ENCODE measurements at places on chromosomes 11 and 22.

- no peak for DNase-seq
Observed at GRCh38 chr22:20962491-20962945, 4.5 kb upstream of the AIFM3 start.

DNA sequence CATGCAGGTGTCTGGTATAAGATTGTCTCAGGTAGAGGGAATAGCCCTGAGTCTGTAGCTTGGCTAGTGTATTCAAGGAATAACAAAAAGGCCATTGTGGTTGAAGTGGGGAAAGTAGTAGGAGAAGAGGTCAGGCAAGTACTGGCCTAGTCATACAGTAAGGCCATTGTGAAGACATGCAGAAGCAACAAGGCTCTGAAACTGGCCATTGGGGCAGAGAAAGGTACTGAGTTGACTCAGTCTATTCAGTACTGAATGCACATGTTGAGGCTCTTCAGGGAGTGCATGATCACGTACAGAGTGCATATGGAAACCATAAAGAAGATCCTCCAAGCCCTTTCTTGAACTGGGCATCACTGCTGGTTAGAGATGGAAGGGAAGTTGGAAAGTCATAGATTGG is 477.6 kb downstream of the SOX6 start:
- DNase-seq: no peak

DNA sequence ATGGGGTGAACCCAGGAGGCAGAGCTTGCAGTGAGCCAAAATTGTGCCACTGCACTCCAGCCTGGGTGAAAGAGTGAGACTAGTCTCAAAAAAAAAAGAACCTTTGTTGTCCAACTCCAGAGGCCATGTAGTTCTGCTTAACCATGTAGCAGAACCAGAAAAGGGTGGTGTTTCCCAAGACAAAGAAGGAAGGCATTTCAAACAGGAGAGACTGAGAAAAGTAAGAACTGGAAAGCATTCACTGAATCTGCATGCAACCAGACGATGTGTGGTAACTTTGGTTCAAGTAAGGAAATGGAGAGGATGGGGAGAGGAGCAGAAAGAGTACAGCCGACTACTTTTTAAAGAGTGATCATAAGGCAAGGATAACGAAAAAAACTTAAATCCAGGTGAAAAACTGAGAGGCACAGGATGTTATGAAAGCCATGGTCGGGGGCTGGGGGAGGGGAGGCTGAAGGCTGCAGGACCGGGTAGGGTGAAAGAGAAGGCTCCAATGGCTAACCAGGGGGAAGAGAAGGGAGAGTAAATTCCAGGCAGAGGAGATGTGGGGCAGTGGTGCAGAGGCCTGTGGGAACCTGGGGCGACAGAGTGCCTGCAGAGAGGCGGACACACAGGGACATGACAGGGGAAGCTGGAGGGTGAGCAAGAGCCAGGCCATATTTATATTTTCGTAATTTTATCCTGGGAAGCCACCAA is 48.8 kb downstream of the MAPK1 start:
- DNase-seq: no peak

DNA sequence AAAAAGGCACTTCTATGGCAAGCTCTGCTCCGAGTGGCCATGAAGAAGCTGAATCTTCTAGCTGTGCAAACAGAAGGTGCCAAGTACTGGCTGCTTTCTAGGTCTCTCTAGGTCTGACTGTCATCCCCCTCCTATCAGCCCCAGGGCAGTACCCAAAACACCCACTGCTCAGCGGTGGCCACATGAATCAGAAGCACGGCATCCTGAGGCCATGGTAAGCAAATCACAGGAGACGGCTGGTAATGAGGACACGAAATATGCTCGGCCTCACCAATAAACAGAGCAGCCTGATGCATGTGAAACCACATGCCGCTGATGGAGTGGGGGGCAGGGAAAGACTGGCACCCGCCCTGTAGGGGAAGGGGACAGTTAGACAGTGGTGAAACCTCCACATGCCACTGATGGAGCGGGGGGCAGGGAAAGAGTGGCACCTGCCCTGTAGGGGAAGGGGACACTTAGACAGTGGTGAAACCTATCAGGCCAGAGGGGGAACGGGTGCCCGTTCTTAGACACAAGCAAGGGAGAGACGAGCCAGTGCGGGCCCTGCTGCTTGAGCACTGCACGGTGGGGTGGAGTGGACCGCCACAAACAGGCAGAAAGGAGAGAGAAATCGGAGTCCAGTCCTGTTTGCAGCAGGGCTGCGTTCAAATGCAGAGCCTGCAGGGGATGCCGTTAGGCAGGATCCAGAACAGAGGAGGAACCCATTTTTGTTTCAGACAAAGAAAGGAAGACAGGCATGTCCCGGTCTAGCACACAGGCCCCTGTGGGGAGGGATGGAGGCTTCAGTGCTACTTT is 29.9 kb upstream of the MOB2 start:
- DNase-seq: no peak

GRCh38 chr11:9030601-9031000 is 26.8 kb upstream of the NRIP3 start:
- no peak for DNase-seq

- DNase-seq: no peak
Observed at GRCh38 chr22:47548953-47549740, 786.7 kb downstream of the TBC1D22A start.

DNA sequence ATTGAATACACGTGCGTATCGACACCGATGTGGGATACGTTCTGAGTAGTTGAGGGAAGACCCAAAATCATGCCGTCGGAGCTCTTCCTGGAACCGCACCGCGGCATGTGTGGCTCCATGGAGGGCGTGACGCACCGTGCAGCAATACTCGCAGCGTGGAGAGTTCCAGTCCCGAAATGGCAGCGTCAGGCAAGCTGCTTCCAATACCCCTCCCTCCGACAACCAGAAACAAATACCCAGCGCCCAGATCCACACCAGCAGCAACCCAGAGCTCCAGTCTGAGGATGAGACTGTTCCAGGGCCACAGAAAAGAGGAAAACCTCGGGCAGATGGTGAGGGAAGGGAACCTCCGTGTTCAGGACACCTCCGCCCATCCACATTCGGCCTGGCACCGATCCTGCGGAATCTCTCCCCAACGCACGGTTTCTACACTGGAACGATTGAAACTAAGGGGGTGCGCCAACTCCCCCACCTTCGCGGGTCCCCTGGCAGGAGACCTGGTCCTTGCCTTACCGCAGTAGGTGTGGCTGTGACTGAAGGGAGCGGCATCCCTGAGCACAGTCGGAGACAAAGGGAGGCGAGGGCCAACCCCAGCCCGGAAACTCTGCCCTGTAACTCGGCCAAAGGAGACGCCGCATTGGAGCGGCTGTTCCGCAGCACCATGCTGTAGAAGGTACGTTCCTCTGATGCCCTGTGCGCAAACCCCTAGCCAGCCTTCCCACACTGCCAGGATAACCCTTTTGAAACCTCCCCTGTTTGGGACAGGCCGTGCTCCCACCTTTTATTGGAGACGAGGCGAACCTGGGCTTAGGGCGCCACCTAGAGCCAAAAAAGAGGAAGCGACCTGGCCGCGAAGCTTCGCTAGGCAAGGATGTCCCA is 28.2 kb downstream of the DBX1 start:
- peak; percentile 66 for DNase-seq

- no peak for DNase-seq
Observed at GRCh38 chr11:67664213-67664585, 10.2 kb downstream of the ALDH3B2 start.

DNA sequence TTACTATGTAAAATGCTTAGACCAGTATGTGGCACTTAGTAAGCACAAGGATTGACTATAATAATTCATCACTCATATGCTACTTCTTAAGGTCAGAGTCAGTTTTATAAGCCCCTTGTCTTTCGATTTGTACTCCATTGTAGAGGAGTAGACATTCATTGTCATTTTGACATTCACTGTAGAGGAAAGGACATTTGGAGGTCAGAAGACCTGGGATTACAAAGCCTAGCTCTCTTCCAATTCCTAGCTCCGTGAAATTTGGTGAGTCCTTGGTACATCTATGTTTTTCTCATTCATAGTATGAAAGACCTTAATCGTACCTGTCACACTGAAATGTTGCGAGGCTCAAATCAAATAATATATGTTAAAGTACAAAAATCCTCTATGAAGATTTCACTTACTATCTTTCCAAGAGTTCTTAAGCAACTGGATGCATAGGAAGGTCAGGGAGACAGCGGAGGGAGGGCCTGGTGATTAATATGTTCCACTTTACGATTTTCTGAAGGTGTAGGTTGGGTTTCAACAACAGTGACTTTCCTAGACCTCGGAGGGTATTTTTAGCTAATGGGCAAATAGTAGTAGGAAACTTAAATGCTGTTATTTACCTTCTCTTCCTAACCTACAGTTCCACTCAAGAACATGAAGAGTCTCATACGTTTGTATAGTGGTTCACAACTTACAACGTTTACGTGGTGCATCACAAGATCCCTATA is 1.4 kb upstream of the EMSY start:
- DNase-seq: peak; percentile 40

DNA sequence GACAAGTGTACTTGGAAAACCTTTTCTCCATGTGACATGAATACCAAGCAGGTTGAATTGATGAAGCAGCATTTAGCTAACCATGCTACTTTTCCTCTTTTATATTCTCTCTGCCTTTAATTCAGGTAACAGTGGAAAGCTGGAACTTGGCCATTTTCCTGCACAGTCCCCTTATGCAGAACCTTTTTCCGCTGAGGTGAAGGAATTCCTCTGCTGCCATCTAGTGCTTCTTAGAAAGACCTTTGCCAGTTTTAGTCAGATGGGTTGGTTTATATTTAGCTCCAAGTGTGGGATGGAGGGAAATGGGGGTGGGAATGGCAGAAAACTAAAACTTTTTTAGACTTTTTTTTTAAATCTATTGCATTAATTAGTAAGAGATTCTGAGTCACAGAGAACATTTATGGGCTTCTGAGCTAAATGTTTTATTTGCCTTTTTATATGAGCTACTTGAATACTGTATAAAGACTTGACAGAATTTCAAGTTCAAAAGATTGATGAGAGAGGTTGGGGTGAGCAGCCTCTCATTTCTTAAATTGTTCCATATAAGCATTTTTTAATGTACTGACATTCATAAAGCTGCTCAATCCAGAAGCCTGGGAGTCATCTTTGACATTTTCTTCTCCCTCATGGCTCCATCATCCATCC is 153.9 kb upstream of the ZC3H12C start:
- peak; percentile 54 for DNase-seq
